ENCODE measurements at places on chromosomes 1 and 21.

DNA sequence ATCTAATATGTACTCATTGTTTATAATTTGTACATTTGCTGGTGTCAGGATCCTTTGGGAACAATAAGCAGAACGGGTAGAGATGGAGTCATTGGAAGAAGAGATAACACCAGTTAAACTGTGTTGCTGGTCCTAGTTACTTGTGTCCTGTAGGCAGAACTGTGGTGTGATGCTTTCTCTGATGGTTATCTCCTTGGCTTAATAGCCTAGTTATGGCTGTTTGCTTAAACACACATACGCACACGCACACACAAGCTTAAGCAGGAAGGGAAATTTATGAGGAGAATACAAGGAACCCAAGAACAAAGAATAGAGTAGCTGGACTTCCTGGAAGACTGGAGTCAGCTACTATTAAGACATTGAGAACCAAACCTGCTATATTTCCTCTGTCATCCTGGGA lies 5.7 kb upstream of the PKN2 start:
- DNase-seq = no peak

GRCh38 chr1:186618401-186619170 lies 61.6 kb downstream of the PTGS2 start:
- no peak for DNase-seq

DNA sequence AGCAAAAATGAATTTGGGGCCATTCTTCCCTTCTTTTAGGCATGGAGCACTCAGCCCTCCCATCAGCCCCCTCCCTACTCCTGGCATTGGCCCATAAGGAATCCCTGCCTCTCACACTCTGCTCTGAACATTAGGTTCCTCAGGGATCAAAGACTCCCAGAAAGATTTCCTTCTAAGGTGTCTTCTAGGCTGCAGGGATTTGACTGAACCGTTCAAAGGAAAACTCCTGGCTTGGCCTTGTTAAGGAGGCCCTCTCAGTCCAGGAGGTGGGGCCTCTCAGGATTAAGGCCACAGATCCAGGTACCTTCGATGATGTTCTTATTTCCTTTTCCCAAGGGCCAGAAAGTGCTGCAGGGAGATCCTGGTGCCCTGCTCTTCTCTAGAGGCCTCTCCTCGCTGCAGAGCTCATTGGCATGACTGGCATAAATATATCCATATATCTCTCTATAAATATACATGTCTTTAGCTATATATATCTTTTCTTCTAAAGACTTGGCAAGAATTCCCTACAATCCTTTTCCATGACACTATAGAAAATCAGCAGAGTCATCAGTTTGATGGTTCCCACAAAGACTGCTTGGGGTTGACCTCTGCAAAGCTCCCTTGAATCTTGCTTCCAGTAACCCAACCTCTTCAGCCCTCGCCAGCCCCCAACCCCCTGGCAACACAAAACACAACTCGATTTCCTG lies 59.1 kb downstream of the PLXNA2 start:
- no peak for DNase-seq

DNA sequence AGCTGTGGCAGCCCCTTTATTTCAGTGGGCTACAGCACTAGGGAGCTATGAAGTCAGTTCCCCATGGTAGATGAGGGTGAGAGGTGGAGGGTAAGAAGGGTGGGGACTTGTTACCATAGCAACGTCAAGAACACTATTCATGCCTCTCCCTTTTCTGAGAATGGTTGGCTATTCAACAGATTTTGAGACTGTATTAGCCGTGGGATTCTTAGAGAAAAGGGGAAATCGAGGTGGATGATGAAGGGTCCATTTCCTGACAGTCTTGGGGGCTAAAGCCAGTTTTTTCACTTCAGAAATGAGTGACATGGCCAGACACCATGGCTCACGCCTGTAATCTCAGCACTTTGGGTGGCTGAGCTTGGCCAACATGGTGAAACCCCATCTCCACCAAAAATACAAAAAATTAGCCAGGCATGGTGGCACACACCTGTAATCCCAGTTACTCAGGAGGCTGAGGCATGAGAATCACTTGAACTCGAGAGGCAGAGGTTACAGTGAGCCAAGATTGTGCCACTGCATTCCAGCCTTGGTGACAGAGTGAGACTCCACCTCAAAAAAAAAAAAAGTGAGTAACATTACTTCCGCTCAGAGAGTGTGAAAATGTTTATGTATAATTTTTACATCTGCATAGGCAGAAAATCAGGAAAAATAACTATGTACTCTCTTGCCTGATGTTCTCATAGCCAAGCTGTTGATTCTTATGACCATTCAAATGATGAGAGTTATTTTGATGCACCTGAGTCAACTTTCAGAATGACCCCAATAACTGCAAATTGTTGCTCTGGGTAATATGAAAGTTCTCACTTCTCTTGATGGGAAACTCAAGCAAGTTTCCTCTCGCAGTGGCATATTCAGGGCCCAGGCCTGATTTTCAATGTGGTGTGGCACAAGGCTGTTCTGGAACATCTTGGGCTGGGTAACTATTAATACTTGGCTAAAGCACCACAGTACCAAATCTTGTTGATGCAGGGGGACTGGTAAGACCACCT lies 23.2 kb upstream of the RGSL1 start:
- no peak for DNase-seq

DNA sequence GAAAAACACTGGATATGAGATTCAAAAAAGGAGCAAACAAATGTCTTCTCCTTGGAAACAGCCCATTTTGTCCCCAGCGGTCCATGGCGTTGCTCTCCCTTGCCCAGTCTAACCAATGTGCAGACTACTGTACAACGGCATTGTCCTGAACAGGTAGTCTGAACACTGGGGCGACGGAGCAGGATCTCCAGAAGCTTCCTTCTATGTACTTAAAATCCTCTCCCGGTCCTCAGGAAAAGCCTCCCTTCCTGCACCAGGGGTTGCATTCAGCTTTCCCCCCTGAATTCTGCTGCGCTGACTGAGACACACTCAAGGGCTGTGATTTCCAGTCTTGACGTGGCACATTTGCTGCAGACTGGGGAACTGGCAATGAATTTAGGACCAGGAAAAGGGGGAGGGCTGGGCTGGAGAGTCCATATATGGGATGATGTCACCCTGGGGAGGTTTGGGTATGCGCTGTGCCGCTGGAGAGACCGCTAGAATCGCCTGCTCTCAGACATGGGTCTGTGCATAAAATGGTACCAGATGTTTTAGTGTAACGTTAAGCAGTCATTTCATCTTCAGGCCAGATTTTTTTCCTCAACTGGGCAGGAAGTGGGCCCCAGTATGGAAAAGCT lies 275.9 kb upstream of the C1orf105 start:
- no peak for DNase-seq

GRCh38 chr21:46483300-46484295 lies 24.9 kb downstream of the DIP2A start:
- no peak for DNase-seq

All from stimulated activated CD8-positive, alpha-beta memory T cell treated with anti-CD3 and anti-CD28 coated beads, Interleukin-4, amount 100 ng/mL, for 1 hour (primary cell).